ENCODE measurements at places on chromosomes 1 and 21. TPM values are rescaled to one million over a fixed set of nuclear protein-coding genes. Genes with fewer than 3 reads are reported as not detected.

AMIGO1 gene
- total RNA-seq: 0.65 TPM

OR2AK2 gene
- not detected for total RNA-seq

CLCA1 gene
- total RNA-seq: not detected

F13B gene
- total RNA-seq: not detected

SH3BGR gene
- total RNA-seq: 0.51 TPM

SDHC gene
- 20.1 TPM for total RNA-seq

DNA sequence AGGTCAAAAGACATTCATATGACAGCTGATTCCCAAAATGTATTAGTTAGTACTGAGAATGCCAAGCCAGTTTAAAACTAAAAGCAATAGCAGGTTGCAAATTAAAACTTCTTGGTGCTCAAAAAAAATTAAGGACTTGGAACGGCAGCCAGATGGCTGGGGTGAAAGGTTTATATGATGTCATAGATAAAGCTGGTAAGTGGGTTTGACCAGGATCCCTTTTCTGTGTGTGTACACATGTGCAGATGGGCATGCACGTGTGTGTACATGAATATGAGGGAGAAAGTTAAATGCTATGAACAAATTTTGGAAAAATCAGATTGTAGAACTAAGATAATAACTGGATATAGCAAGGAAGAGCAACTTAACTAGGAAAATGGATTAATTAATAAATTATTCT lies 39.1 kb upstream of the DPH5 start:
- DNase-seq: no peak

DNA sequence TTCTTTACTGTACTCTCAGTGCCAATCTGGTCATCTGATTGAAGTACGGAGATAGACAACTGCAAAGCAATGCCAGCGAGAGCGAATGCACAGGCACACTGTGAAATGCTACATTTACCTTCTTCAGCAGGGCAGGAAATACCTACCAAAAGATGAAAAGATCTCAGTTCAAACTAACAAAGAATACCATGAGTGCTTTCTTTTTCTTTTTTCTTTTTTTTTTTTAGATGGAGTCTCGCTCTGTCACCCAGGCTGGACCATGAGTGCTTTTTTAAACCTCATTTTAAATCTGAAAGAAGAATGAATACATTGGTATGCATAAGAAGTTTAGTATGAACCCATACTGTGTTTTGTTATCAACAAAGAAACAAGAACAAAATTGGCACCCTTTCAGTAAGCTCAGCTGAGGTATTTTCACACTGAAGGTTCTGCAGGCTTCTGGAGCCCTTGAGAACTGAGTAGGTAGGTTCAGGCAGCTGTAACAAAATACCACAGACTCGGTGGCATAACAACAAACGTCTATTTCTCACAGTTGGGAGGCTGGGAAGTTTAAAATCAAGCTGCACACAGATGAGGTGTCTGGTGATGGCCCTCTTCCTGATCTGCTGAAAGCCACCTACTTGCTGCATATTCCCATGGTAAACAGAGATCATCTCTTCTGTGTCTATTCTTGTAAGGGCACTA lies 1.7 kb upstream of the CHI3L2 start:
- DNase-seq: no peak

GRCh38 chr1:16302709-16303627 lies 49.3 kb downstream of the FBXO42 start:
- no peak for DNase-seq

- DNase-seq: peak; percentile 61
These were observed 28.4 kb downstream of the RNF11 start for GRCh38 chr1:51264451-51264850.

DNA sequence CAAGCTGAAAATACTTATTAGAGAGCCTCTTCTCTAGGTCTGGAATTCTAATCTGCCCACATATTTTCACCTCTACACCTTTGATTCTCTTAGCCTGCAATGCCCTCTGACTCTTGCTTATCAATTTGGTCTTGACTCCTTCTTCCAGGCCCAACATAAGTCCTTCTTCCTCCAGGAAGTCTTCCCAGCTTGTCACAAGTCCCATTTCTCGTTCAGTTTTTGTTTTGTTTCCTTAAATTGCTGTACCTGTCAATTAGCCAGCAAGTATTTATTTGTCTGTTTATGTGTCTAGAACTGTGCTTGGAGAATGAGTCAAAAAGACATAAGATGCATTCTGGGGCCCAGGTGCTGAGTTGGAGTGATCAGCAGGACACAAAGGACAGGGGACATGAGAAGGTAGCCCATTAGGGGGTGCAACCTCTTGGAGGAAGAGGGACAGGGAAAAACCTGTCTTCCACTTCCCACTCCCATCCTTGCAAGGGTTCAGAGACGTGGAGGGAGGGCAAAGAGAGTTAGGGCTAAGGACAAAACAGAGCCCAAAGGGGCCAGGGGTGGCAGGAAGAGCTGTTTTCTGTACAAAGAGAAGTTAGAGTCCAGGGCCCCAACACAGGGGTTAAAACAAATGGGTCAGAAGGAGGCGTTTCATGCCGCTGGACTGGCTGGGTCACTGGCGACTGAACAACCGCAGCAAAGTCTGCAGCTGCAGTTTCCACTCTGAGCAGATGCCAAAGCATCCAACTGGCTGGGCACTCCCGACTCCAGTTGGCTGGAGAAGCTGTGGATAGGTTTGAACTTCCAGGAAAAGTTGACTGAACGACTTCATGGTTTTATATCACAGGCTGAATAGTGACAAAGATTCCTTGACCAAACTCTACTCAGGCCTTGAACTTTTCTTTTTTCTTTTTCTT lies 10.7 kb upstream of the CNR2 start:
- no peak for DNase-seq

GRCh38 chr1:35585281-35585680 lies 12.2 kb downstream of the TFAP2E start:
- no peak for DNase-seq

GRCh38 chr1:12477936-12478611 lies 139.9 kb downstream of the DHRS3 start:
- DNase-seq: peak; percentile 92

GRCh38 chr1:11417162-11417561 lies 61.8 kb upstream of the DISP3 start:
- no peak for DNase-seq

GRCh38 chr1:32736812-32737791 lies 34.5 kb upstream of the SYNC start:
- DNase-seq: no peak

DNA sequence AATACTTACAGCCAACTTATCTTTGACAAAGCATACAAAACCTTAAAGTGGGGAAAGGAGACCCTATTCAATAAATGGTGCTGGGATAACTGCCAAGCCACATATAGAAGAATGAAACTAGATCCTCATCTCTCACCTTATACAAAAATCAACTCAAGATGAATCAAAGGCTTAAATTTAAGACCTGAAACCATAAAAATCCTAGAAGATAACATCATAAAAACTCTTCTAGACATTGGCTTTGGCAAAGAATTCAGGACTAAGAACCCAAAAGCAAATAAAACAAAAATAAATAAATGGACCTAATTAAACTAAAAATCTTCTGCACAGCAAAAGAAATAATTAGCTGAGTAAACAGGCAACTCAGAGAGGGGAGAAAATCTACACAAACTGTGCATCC lies 335.6 kb upstream of the PBX1 start:
- no peak for DNase-seq

Measured in dermis blood vessel endothelial cell (primary cell).